Stimulated activated CD4-positive, alpha-beta T cell treated with anti-CD3 and anti-CD28 coated beads, Interleukin-1b, Interleukin-23, amount 100 ng/mL, for 1 hour (primary cell): ENCODE measurements at places on chromosomes 1 and 21.

GRCh38 chr1:246588159-246588721, 22.0 kb downstream of the CNST start:
- no peak for DNase-seq

DNA sequence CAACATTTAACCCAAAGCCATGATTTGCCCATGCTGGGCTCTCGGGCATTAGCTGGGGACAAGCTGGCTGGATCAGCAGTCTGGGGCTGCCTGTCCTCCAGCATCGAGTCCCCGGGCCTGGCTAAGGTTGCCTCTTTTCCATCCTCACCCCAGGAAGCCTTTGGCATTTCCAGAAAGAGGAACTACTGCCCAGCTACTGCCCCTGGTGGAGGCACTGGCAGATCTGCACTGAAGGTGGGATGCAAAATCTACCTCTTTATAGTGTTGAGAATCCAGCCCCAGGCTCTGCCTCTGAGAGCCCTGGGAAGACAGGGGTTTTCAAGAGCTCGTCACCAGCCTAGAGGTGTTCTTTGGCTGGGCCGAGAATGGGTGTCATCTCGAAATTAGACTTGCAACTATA, 635.9 kb downstream of the MATN1 start:
- no peak for DNase-seq

- DNase-seq, result no peak
These were observed 5.1 kb upstream of the S100A10 start for GRCh38 chr1:151998611-151999362.

DNA sequence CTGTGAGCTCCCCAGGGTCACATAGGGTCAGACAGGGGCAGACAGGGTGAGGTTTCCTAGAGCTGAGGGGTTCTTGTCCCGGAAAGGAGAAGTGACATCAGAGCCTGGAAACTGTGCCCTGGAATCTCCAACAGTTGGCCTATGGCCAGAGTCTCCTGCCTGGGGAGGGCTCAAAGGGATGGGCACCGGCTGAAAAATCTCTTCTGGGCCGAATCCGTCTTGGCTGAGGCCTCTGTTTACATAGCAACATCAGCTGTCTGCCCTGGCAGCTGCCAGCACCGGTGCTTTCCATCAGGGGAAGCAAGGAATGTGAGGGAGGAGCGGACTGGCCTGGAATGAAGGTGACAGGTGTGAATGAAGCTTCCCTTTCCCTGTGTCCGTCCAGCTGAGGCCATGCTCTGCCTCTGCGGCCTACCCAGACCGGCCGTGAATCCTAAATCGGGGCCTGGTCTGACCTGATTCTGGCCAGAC, 30.7 kb downstream of the VASH2 start:
- DNase-seq, result no peak

GRCh38 chr1:87263785-87264184, 64.9 kb upstream of the LMO4 start:
- no peak for DNase-seq

DNA sequence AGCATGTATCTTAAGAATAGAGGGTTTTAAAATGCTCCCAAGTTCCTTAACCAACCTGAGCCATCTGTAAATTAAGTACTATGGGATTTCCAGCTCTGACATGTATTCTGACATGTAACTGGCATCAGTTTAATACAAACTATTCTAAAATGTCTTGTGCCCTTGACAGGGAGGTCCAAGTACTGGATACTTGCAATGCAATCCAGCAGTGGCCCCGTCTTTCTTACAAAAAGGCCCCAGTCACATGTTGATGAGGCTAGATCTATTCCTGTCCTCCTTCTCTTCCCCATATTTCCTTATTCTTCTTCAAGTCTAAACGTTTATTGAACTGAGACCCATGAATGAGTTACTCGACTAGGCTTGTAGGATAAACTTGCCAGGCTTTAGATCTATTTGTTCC, 46.4 kb downstream of the MRPL39 start:
- no peak for DNase-seq

DNA sequence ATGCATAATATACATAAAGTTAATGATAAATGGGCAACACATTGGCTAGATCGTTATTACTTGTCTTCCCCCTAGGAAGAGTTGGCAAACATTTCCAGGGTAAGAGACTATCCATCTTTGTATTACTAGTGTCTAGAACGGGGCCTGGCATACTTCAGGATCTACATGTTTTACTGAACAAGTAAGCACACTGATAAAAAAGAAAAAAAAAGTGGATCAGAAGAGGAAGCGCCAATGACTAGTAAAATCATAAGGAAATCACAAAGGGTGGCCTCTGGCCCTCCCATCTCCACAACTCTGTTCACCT, 482 bp downstream of the TM2D1 start:
- no peak for DNase-seq

GRCh38 chr1:154151311-154151710, 3.6 kb downstream of the NUP210L start:
- no peak for DNase-seq

GRCh38 chr1:209662879-209663327, 10.7 kb upstream of the LAMB3 start:
- DNase-seq, result no peak

DNA sequence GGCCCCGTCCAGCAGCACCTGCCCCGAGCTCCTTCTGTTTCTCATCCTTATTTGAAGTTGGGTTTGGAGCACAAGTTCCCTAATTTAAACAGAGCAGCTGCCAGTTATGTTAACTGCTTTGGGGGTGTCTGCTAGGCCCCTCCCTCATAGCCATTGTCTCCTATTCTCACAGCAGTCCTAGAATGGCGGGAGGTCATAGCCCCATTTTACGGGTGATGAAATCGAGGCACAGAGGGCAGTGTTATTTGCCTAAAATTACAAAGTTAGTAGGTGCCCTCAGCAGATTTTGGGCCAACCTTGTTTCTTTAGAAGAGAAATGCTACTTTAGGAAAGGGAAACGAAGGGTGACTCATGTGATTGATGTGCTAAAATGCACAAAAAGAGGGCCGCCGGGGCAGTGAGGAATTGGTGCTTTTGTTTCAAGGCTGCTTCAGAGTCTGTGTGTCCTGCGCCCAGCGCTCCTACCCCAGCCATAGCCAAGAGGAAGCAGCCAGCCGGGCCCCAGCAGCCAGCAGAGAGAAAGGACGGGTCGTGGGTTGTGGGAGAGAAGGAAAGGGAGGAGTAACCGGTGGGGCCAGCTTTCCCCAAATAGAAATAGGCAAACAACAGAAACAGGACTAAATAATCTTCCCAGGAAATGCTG, 13.0 kb downstream of the VANGL1 start:
- DNase-seq, result no peak

- no peak for DNase-seq
These were observed 497 bp downstream of the FBXO44 start for GRCh38 chr1:11654939-11655808.

DNA sequence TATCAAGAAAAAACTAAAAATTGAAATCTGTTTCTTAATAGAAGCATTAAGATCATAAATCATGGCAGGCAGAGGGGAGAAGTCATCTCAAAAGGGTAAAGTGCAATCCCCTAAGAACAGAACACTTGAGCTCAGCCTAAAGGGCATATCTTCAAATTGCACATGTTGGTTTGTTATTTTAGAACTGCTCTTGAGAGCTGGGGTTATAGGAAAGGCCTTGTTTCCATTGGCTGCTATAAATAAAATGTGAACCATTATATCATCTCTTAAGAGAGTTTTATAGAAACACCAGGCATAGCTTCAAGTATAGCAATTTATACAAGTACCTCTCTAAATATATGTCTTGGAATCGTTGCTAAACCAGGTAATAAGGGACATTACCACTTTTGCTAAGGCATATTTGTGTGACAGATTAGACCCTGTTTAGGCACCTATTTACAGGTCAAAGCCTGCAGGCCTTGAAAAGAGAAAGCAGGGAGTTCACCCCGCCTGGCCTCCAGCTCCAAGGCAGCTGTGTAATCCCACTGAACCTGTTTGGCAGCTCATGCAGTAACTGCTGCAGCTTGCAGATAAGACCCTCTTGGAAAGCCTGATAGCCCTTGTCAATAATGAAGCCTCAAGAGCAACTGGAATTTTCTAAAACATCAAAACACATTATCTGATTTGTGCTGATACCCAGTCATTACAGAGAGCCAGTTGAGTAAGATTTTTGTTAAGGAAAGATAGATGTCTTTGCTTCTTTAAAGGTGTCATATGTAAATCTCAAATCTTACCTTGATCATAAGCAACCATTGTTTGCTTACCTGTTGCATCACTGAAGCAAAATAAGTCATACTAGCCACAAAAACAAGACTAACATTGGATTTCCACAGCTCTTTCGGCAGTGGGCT, 24.2 kb upstream of the SYDE2 start:
- DNase-seq, result no peak

GRCh38 chr1:162951553-162952315, 90.8 kb upstream of the CCDC190 start:
- no peak for DNase-seq
